ENCODE measurements at places on chromosomes 13 and 19.

GRCh38 chr13:44908712-44909111 is 80.6 kb downstream of the NUFIP1 start:
- peaks cover 38% of the 10 kb centered on the region for H3K4me1 ChIP-seq
- H3K27ac ChIP-seq: no peak overlapping the region
- no peak overlapping the region for H3K4me3 ChIP-seq
- H3K27me3 ChIP-seq: no peaks in the 10 kb centered on the region
- no peak for DNase-seq
- H3K36me3 ChIP-seq: no peaks in the 10 kb centered on the region

- H3K4me3 ChIP-seq: no peak overlapping the region
- H3K36me3 ChIP-seq: no peaks in the 10 kb centered on the region
- peaks cover 9% of the 10 kb centered on the region for H3K27me3 ChIP-seq
- peak overlapping the region; percentile 41 for H3K27ac ChIP-seq
Measured at GRCh38 chr19:15935167-15935702, 906 bp upstream of the CYP4F11 start.

DNA sequence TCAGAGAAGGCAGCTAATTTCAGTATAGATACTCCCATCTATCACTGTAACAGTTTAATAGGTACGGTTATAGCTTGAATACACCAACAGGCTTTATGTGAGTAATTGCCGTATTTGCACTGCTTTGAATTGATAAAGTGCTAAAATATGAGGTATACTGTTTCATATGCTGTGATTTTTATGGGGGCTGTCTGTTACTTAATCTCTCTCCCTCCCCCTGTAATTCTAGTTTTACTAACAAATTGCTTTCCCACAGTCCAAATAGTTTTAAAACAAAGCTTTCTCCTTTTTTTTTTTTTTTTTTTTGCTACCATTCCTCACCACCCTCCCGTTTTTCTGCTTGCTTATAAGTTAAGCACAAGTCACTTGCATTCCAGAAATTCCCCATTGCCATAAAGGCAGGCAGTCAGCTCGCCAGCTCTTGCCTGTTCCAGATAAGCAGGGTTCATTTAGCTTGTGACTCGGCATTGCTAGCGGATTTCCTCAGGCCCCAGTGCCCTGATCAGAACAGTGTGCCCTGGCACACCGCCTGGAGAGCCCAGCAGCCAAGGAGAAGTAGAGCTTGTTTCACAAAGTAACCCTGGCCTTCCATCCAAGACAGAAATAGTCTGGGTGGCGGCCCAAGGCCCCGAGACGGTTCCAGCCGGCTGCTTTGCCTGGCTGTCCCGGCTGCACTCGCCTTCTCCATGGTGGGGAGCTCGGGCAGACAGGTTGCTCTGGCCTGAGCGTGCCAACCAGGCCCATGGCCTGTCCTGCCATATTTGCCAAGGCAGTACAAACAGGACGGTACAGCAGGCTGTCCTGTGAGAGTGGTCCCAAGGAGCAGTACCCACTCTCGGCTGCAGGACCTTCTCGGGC is 43.5 kb upstream of the NPAS1 start:
- no peak overlapping the region for H3K4me3 ChIP-seq
- H3K27ac ChIP-seq: peak overlapping the region; percentile 86
- H3K4me1 ChIP-seq: peaks cover 35% of the 10 kb centered on the region
- H3K27me3 ChIP-seq: no peaks in the 10 kb centered on the region

DNA sequence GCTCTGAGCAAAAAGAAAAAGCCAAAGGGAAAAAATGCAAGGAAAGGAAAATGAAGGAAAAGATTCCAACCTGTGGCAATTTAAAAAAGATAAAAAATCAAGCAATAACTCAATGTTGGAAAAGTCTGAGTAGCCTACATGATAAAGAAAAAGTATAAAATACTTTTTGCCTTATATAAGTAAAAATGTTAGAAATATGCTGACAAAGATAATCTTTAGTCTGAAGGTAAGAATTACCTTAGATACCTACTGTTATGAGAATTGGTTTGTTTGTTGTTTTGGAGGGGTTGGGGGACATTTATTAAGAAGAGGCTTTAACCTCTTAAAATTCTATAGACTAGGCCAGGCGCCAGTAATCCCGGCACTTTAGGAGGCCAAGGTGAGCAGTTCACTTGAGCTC is 29.7 kb upstream of the CPB2 start:
- DNase-seq: no peak
- no peak overlapping the region for H3K27ac ChIP-seq
- H3K4me3 ChIP-seq: no peak overlapping the region
- no peaks in the 10 kb centered on the region for H3K36me3 ChIP-seq
- no peaks in the 10 kb centered on the region for H3K4me1 ChIP-seq
- no peaks in the 10 kb centered on the region for H3K27me3 ChIP-seq

Data from adrenal gland (tissue), 19 donors.